Effector memory CD8-positive, alpha-beta T cell (primary cell): ENCODE measurements at places on chromosomes 16 and 17.

DNA sequence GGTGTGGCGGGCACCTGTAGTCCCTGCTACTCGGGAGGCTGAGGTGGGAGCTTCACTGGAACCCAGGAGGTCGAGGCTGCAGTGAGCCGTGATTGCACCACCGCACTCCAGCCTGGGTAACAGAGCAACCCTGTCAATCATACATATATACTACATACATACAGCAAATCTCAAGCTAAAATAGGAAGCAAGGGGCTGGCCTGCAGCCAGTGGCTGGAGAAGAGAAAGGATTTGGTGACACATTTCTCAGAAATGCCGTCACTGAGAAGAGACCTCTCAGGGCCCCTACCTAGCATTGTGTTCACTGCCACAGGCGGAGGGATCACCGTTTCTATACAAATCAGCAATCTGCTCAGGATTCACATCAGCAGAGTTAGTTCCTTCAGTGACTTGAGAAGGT lies 16.9 kb downstream of the NARF start:
- no peak for DNase-seq
- H3K36me3 ChIP-seq, result peaks cover 71% of the 10 kb centered on the region
- no peaks in the 10 kb centered on the region for H3K27me3 ChIP-seq
- no peak overlapping the region for H3K4me3 ChIP-seq
- no peak overlapping the region for H3K27ac ChIP-seq

GRCh38 chr17:1304962-1305563 lies 25.6 kb downstream of the TRARG1 start:
- no peak for DNase-seq
- H3K4me3 ChIP-seq, result no peak overlapping the region
- no peak overlapping the region for H3K27ac ChIP-seq
- peaks cover 24% of the 10 kb centered on the region for H3K27me3 ChIP-seq
- H3K4me1 ChIP-seq, result no peaks in the 10 kb centered on the region

GRCh38 chr16:66787427-66787826 lies 14.0 kb downstream of the TERB1 start:
- no peaks in the 10 kb centered on the region for H3K27me3 ChIP-seq
- DNase-seq, result no peak
- no peaks in the 10 kb centered on the region for H3K36me3 ChIP-seq
- H3K27ac ChIP-seq, result no peak overlapping the region

- H3K4me3 ChIP-seq, result no peak overlapping the region
- H3K27me3 ChIP-seq, result peaks cover 30% of the 10 kb centered on the region
- no peak for DNase-seq
- no peaks in the 10 kb centered on the region for H3K4me1 ChIP-seq
- H3K36me3 ChIP-seq, result no peaks in the 10 kb centered on the region
Measured at GRCh38 chr17:31660684-31661083, 198.4 kb downstream of the COPRS start.

DNA sequence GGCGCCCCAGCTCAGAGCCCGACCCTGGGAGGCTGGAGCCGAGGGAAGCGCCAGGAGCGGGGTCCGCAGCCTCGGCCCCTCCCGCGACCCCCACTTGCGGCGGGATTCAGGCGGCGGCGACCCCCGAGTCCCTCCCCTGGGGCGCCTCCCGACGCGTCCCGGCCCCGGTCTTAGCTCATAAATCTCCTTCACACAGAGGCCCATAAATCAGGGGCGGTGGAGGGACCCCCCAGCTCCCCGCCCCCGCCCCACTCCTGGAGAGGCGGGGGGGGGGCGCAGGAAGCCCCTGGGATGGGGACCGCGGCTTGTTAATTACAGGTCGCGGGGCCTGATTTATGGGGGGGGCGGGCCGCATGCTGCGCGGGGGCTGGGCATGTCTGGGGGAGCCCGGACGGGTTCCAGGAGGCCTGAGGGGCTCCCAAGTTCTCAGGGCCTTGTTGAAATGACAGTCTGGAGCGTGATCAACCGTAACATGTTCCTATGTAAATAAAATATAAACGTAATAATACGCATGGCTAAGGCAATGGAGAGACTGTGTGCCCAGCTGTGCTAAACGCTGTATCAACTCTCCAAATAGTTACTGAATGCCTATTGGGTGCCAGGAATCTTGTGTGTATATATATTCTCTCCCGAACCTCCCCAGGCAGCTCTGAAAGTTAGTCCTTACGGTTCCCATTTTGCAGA lies 10.0 kb upstream of the BHLHA9 start:
- H3K4me3 ChIP-seq, result peak overlapping the region; percentile 25
- H3K4me1 ChIP-seq, result peaks cover 10% of the 10 kb centered on the region
- H3K36me3 ChIP-seq, result peaks cover 8% of the 10 kb centered on the region
- H3K27ac ChIP-seq, result no peak overlapping the region
- no peaks in the 10 kb centered on the region for H3K27me3 ChIP-seq

DNA sequence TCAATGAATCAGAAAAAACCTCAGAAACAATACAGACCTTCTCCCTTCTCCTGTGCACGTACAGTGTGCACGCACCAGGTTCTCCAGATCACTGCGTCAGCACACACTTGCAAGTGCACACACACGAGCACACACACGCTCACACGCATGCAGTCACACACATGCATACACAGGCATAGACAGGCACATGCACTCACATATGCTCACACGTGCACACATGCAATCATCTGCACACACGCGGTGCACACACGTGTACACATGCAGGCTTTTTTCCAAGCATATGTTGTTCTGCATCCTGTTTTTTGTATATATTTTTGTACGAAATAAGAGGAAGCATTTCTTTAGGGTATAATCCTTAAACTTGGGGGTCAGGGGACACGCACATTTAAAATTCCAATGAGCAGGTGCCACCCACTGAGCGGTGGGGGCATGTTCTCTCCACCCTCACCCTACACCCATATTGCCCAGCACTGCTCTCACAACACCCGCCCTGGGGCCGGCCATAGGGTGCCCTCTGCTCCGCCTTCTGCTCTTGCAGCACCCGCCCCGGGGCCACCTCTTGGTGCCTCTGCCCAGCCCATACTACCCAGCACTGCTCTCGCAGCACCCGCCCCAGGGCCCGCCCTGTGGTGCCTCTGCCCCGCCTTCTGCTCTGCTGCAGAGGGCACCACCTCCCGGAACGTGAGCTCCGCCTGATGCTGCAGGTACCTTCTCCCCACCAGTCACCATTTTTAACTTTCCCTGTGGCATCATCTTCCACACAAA lies 20.9 kb downstream of the KLHDC4 start:
- H3K4me3 ChIP-seq, result no peak overlapping the region
- no peak overlapping the region for H3K27ac ChIP-seq
- peaks cover 51% of the 10 kb centered on the region for H3K36me3 ChIP-seq
- peaks cover 26% of the 10 kb centered on the region for H3K4me1 ChIP-seq
- DNase-seq, result no peak

DNA sequence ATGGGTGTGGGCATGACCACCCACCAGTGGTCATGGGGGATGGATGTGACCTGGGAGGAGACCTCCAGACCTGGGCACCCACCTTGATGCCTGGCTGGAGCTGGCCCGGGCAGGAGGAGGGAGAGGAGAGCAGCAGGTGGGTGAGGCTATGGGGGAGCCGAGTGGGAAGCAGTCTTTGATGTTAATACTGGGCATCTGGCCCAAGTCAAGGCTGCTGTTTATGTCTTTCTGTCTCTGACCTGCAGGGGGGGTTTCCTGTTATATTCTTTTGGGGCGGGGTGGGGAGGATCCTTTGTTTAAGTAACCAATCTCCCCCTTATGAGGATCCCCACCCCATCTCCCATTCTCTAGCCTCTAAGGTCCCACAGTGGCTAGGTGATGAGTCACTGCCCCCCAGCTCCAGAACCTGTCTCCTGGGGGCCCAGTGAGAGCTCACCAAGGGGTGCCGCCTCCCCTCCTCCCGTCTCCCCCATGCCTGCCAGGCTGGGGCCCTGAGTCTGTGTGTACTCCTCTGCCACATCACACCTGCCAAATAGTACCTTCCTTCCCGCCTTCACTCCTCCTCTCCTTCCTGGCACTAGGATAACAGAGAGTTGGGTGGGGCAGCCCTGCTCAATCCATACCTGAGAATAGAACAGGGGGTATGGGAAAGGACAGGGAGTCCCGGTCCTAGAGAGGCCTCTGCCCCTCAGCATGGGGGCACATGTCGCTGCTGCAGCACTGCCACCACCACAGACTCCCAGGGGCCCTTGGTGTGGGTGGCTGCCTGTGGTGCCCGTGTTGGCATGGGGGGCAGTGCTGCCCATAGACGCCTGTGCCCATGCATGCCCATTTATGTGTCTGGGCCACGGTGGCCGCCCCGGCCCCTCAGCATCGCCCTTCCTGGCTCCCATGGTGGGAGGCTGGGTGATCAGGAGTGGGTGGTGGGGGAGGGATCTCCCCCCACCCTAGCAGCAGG lies 7.3 kb downstream of the THRA start:
- H3K27me3 ChIP-seq, result no peaks in the 10 kb centered on the region
- peak overlapping the region; percentile 91 for H3K4me3 ChIP-seq
- H3K27ac ChIP-seq, result peak overlapping the region; percentile 94
- H3K4me1 ChIP-seq, result peaks cover 78% of the 10 kb centered on the region
- peaks cover 16% of the 10 kb centered on the region for H3K36me3 ChIP-seq

DNA sequence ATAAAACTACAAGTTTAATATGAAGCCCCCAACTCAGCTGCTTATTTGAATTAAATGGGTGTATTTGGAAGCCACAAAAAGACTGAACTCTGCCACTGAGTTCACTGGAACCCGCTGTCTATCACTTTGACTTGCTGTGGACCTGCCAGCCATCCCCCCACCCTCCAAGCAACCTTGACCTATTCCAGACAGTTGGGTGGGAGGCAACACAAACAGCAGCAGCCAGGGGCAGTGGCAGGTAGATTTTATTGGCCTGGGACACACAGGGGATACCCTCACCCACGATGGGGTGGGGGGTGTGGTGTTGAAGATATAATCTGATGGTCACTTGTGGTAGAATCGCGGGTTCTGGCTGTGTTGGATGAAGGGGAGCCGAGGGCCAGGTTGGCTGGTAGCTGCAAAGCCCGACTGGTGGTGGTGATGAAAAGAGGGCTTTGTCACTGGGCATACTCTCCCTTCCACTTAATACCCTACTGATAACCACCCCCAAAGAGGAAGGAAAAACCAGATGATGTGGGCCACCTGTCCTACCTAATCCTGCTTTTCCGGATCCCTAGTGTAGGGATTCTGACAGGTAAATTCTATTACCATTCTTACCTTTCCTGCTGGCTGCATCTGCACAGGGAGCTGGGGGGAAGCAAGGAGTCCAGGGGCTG lies 2.6 kb downstream of the GPS2 start:
- H3K27me3 ChIP-seq, result no peaks in the 10 kb centered on the region
- H3K27ac ChIP-seq, result peak overlapping the region; percentile 96
- peaks cover 81% of the 10 kb centered on the region for H3K36me3 ChIP-seq
- H3K4me3 ChIP-seq, result peak overlapping the region; percentile 13
- no peak for DNase-seq

DNA sequence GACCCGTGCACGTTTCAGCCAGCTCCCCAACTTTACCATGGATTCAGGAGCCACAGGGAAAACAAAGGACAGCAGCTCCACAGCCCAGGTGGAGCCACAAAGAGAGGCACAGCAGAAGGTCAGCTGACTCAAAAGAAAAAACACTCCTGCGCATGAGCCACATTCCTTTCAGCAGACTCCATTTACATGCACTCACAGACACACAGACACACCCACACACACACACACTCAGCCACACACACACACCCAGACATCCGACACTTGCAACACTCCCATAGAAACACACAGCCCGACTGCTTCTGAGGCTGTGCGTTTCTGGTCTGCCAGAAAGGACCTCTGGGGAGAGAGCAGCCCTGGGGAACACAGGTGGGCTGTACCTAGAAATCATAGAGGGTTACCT lies 2335.5 kb downstream of the TP53TG3F start:
- H3K27me3 ChIP-seq, result no peaks in the 10 kb centered on the region
- H3K4me1 ChIP-seq, result no peaks in the 10 kb centered on the region
- no peak for DNase-seq
- H3K27ac ChIP-seq, result no peak overlapping the region
- H3K4me3 ChIP-seq, result no peak overlapping the region

- peak overlapping the region; percentile 90 for H3K27ac ChIP-seq
- peaks cover 70% of the 10 kb centered on the region for H3K4me1 ChIP-seq
- no peaks in the 10 kb centered on the region for H3K27me3 ChIP-seq
- peaks cover 38% of the 10 kb centered on the region for H3K36me3 ChIP-seq
- DNase-seq, result peak; percentile 55
Measured at GRCh38 chr16:8936421-8936820, 27.3 kb downstream of the USP7 start.

- H3K27me3 ChIP-seq, result no peaks in the 10 kb centered on the region
- H3K27ac ChIP-seq, result peak overlapping the region; percentile 53
- no peak for DNase-seq
- H3K4me3 ChIP-seq, result no peak overlapping the region
- H3K36me3 ChIP-seq, result peaks cover 73% of the 10 kb centered on the region
Measured at GRCh38 chr16:28915181-28915580, 9.9 kb downstream of the RABEP2 start.

- peaks cover 14% of the 10 kb centered on the region for H3K4me1 ChIP-seq
- peaks cover 23% of the 10 kb centered on the region for H3K36me3 ChIP-seq
- no peaks in the 10 kb centered on the region for H3K27me3 ChIP-seq
- H3K27ac ChIP-seq, result no peak overlapping the region
- no peak overlapping the region for H3K4me3 ChIP-seq
Measured at GRCh38 chr17:39750131-39751015, 12.6 kb downstream of the GRB7 start.

DNA sequence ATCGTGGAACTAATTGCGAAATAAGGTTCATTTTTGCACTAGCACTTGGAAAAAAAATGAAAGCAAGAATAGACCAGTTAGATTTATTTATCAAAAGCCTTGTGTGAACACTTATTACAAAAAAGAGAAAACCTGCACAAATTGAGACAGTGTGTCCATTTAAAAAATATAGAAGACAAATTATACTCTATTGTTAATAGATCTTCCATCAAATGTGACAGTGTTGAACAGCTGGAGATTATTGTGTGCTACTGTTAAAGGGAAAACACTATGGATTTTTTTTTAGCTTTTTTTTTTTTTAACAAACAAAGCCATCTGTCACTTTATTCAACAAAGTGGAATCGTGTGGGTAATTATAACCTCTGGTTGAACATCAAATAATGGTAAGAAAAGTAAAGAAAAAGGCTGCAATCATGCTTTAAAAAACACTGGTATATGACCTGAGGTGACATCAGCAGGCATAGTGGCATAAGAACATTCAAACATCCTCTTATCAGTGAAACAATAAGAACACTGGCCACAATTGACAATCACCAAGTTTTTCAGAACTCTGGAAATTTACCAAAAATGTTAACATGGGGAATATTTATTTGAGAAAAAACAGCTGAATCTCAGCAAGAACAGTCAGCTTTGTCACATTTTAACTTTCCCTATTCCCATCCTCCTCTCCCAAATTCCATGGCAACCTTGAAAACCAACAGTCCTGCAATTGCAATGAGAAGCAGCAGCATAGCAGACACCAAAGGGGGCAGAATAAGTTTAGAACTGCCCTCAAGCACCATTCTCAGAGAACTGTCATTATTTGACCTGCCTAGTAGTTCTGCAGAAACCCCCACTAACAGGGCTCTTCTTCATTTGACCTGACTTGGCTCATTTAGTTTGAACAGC lies 442.3 kb upstream of the MON1B start:
- H3K4me3 ChIP-seq, result no peak overlapping the region
- no peaks in the 10 kb centered on the region for H3K4me1 ChIP-seq
- H3K36me3 ChIP-seq, result no peaks in the 10 kb centered on the region
- DNase-seq, result no peak
- no peaks in the 10 kb centered on the region for H3K27me3 ChIP-seq
- H3K27ac ChIP-seq, result no peak overlapping the region

GRCh38 chr17:2056206-2057174 lies 1.6 kb downstream of the HIC1 start:
- peaks cover 24% of the 10 kb centered on the region for H3K4me1 ChIP-seq
- DNase-seq, result peak; percentile 35
- peaks cover 43% of the 10 kb centered on the region for H3K36me3 ChIP-seq
- H3K27me3 ChIP-seq, result no peaks in the 10 kb centered on the region
